ENCODE measurements at places on chromosomes 1 and 21.
A peak's percentile ranks its signal among the peaks of the same experiment; 100 is the strongest.

- DNase-seq, result no peak
These were observed 64.3 kb upstream of the LRRC8B start for GRCh38 chr1:89460325-89460724.

DNA sequence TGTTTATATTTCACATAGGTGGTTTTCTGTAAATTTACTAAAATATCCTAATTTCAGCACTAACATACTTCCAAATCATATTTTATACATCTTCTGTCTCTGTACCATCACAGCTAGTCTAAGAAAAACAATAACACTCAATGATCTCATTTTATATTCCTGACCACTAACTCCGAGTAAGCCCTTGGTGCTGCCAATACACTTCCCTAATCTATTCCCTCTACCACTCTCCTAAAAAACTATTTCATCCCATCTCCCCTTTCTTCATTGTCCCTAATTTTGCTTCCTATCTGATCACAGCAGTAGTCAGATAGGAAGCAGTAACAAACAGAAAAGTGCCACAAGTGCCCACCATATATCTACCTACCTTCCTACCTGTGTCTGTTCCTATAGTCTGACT, 36.2 kb downstream of the ASH1L start:
- no peak for DNase-seq

DNA sequence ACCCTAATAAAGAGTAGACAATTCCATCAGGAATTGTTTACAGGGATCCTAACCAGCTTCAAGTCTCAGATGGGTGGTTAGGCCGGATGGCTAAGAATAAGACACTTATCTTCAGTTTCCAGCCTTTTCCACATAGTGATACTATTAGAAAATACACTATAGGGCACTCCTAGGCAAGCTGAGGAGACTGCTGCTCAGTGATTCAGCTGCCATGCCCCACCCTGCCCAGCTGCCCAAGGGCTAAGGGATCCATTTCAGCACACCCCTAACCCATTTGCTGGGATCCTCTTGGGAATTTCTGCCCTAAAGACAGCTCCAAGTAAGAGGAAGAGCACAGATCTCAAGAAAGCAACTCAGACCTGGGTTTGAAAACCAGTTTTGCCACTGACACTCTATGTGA, 31.9 kb downstream of the PLPP3 start:
- no peak for DNase-seq

DNA sequence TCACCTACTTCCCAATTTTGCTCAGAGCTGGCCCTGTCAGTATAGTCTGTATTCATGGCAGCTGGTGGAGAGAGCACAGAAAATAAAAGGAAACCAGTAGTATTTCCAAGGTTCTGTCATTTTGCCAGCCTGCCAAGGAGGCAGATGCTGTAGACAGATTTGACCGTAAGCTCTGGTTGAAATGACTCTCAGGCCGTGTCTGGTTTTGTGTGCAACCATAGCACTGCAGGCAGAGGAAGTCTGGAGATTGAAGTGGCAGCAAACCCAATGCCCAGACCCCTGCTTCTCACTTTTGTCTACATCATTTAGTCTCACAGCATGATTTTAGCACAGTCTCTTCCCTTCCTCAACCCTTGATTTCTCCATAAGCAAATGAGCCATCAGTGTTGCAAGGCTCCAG, 291.7 kb downstream of the PAPPA2 start:
- DNase-seq, result no peak

- DNase-seq, result no peak
These were observed 54.0 kb downstream of the CLIC6 start for GRCh38 chr21:34722684-34723300.

- no peak for DNase-seq
These were observed 101.2 kb downstream of the GDAP2 start for GRCh38 chr1:117828201-117828600.

- DNase-seq, result no peak
These were observed 66.8 kb downstream of the CAPZB start for GRCh38 chr1:19418503-19418971.

DNA sequence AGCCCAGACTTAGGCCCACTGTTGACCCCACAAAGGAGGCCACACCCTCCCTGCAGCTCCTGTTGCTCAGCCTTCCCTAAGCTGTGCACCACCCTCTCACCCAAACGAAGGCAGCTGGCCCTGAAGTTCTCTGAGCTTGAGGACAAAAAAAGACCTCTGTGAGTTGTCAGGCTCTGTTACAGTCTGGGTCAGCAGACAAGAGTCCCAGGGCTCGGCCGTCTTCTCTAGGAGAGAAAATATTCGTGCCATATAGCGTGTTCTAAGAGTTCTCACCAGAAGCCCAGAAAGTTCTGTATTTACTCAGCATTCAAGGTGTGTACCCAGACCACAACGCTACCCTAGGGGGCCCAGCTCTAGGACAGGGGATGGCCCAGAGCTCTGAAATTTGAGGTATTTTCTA, 25.5 kb upstream of the LYST start:
- no peak for DNase-seq

- DNase-seq, result no peak
These were observed 2.0 kb upstream of the TRIM58 start for GRCh38 chr1:247854899-247855545.

DNA sequence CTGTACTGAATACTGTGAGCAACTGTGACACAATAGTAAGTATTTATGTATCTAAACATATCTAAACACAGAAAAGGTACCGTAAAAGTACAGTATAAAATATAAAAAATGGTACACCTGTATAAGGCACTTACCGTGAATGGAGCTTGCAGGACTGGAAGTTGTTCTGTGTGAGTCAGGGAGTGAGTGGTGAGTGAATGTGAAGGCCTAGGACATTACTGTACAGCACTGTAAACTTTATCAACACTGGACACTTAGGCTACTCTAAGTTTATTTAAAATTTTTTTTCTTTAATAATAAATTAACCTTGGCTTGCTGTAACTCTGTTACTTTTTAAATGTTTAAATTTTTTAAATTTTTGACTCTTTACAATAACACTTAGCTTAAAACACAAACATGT, 24.5 kb upstream of the SHCBP1L start:
- DNase-seq, result no peak

GRCh38 chr1:67788238-67788790, 45.0 kb downstream of the GNG12 start:
- DNase-seq, result no peak

- no peak for DNase-seq
These were observed 13.5 kb upstream of the ADAMTSL4 start for GRCh38 chr1:150535511-150536287.

DNA sequence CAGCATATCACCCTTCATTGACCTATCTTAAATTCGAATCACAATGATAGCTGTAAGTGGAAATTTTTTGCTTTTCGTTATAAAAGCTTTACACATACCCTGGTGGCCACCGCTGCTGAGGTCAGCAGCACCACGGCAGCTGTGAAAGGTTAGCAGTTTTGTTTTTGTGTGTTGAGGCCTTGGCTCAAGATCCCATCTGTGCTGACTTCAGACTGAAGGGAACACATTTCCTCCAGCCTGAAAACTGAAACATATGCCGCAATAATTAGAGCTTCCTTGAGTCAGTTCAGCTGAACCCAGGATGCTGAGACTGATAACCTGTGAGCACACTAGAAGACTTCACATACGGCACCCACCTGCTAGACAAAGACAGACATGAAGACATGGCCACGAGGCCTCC, 103.0 kb downstream of the SMYD3 start:
- no peak for DNase-seq

DNA sequence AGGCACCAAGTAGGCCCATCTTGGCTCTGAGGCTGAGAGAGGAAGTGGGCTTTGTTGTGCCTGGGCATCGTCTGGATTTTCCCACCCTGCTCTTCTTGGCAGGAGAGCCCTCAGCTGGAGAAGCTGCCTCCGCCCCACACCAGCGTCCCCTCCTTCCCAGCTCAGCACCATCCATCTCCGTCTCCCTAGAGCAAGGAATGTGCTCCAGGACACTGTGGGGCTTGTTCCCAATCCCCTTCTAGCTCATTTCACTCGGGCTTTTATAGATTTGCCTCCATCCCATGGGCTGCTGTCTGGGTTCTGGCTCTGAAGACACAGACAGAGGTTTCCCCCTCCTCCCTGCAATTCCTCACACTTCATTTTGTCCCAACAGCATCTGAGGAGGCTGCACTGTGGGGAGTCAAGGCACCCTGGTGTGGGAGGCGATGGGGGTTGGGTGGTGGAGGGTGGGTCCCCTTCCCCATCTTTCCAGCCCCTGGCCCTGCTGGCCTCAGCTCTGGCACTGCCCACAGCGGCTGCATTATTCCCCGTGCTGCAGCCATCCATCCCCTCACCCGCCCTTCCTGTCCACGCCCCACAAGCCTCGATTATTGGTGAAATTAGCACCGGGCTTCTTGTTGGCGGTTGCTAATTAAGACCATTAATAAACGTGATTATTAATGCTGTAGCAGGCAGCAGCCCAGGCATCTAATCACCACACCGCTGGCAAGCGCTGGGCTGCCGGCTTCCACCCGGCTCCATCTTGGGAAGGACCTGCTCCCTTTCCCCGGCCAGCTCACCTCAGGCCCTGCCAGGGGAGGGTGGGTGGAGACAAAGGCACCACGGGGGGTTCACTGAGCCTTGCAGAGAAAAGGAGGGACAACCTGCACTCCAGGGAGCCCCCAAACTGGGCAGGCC, 21.7 kb downstream of the RHBG start:
- DNase-seq, result no peak

DNA sequence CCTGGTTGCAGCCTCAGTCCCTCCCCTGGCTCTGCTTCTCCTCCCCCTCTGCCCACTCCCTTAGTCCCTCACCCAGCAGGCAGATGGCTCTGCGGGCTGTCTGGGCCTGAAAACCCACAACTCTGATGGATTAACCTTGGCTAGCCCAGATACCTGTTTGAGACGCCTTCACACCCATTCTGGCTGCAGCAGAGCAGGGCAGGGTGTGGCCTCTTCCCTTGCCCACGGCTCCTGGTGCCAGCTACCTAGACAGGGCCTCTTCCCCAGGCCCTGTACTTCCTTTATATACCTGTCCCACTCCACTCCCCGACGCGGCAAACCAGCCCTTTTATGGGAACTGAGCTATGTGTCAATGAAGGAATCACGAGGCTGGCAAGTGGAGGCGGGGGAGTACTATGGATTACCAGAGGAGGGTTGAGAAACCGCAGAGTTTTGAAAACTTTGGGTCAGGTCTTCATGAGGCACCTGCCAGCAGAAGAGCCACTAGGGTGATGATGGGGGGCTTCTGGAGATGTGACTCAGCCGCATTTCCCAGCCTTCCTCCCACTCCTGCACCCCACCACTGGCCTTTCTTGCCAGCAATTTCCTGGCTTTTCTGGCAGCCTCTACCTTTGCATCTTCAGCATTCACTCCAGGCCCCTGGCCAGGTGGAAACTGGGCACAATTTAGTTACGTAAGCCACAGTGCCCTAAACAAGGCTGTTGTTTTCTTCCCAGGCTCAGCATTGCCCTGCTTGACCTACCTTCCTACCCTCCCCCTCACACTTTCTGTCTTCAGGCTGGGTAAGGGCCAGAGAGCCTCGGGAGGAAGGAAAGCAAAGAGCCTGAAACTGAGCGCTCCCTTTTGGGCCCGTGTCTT, at the start of gene CHI3L1:
CHI3L1 (minus strand) TSS at position 259 of the 858 bp plus-strand sequence; CDS start at position 178, 81 bp downstream.
- peak; percentile 80 for DNase-seq

- DNase-seq, result no peak
These were observed 101.7 kb downstream of the OLFML2B start for GRCh38 chr1:161921990-161922389.

DNA sequence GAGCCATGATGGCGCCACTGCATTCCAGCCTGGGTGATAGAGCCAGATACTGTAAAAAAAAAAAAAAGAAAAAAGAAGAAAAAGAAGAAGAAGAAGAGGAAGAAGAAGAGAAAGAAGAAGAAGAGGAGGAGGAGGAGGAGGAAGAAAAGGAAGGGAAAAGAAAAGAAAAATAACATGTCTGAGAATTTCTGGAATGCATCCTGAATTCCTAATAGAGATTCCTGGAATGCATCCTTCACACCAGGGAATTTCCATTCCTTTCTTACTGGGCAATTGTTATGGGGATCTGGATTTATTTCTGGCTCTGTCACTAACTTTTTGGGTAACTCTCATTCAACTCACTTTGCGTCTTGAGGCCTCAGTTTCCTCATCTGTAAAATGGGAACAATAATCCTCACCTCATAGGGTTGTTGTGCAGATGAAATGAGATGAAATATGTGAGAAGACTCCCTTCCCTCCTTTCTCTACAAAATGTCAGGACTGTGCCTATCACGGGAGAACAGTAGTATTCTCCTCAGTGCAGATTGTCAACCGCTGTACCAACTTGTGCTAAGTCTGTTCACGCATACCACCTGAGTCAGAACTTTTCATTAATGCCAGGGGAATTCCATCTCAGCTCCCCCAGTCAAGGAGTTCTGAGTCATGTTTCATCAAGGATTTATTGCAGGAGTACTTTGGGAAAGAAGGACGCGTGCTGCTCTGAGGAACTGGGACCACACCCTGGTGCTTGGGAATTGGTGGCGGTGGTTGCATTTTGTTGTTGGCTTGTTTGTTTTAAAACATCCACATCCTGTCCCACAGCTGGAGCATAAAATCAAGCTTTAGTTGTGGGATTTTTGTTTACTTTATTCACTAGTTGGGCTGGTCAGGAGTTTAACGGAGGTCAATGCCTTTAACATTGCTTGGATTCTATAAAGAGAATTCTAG, 42.4 kb upstream of the ROR1 start:
- DNase-seq, result no peak

- DNase-seq, result no peak
These were observed 102.3 kb downstream of the CDC42BPA start for GRCh38 chr1:227215863-227216510.

GRCh38 chr21:33643658-33644311, 1.5 kb downstream of the ITSN1 start:
- DNase-seq, result no peak

DNA sequence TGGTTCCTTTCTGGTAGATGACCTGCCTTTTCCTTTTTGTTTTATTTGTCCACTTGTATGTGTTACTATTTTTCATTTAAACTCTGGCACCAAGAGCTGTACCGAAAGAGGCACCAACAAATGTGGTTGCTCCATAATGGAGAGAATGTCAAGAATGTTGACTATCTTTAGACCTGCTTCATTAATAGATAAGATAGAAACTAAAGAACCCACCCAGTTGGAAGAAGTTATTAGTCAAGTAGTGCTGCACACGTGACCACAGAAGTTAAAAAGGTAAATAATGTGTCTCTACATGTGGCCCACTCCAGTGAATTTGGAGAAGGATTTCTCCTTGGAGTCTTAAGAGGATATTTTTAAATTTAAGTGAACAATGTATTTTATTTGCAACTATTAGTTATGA, 9.3 kb downstream of the ATP1A1 start:
- DNase-seq, result no peak

GRCh38 chr1:222138095-222138494, 396.2 kb upstream of the DUSP10 start:
- no peak for DNase-seq

DNA sequence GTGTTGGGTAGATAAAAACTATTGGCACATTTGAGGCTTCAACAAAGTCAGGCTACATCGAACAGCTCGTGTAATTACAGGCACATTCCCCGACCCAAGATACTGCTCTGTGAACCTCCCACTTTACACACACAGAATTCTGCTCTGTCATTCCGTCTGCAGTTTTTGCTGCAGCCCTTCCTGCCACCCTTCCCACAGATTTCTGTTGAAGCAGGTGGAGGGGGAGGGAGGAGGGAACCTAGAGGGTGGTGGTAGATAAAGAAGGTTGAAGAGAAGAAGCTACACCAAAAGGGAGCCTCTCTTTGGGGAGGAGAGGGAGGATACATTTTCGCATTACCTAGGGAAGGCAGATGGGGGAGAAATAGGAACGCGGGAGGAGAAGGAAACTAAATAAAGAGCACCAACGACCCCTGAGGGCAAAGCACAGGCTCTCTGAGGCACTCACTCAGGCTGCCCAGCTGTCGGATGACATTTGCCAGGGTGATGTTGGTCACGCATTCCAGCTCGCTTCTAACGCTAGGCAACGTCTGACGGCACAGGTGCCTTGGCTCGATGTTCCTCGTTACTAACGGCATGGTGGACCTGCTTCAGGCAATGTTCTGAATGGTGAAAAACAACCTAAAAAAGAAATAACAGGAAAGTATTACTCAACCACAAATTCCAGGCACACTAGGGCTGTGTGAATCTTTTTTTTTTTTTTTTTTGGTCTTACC, 36.0 kb downstream of the GPR3 start:
- no peak for DNase-seq

Data from omental fat pad (tissue), 4 donors.